Immature natural killer cell (primary cell): ENCODE measurements at places on chromosomes 1 and 21.

DNA sequence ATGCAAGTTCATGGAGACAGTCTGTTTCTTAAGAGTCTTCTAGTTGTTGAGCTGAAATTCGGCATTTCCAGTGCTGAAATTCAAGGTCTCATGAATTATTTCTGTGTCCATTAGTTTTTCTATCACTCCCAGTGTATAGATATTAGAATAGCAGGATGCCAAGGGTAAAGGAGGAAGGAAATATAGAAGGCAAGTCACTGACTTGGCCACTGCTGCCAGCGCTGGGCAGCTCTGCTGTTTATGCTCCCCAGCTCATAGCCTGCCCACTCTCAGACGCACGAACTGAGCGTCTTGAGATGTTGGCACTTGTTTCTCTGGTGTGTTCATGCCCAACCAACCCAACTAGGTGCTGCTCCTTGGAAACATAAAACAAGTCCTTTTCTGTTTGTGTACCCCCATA, 110.1 kb downstream of the SLC45A1 start:
- DNase-seq: no peak

DNA sequence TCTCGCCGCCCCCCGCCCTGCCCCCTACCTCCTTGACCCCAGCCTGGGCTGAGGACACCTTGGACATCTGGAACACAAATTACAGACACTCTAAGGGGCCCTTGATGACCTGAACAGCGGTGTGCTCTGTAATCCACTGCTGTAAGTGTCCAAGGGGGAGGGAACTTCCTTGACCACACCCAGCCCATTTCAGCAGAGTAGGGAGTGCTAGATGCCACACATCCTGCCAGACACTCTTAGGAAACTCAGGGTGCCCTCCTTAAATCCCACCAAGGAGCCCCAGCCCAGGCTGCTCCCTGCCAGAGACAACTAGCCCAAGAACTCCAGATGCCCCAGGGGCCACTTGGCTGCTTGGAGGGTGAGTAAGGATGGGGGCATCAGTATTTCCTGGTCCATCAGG, 282.2 kb downstream of the RRAGC start:
- DNase-seq: no peak

DNA sequence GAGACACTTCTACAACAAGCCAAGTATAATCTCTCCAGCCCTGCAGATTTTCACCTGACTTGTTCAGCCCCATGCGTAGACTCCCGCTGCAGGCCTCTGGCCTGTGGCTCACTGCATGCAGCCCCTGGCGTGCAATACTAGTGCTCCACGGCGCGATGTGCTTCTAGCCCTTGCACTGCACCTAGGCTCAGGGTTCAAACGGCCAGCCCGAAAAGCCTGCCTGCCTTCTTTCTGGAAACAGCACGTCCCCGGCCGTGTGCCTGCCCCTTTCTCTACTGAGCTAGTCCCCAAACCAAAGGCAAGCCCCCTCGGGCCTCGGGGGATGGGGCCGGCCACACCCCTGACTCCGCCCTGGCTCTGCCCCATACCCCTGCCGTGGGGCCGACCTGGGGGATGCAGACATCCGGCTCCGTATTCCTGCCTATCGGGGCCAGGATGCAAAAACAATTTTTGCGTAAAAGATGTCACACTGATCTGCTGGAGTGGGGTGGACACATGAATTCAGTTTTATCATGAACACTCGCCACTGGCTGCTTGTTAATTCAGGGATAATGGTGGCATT, 26.3 kb upstream of the TRAPPC10 start:
- no peak for DNase-seq

- peak; percentile 22 for DNase-seq
These were observed 86.8 kb downstream of the LRRC8C start for GRCh38 chr1:89719502-89720306.

DNA sequence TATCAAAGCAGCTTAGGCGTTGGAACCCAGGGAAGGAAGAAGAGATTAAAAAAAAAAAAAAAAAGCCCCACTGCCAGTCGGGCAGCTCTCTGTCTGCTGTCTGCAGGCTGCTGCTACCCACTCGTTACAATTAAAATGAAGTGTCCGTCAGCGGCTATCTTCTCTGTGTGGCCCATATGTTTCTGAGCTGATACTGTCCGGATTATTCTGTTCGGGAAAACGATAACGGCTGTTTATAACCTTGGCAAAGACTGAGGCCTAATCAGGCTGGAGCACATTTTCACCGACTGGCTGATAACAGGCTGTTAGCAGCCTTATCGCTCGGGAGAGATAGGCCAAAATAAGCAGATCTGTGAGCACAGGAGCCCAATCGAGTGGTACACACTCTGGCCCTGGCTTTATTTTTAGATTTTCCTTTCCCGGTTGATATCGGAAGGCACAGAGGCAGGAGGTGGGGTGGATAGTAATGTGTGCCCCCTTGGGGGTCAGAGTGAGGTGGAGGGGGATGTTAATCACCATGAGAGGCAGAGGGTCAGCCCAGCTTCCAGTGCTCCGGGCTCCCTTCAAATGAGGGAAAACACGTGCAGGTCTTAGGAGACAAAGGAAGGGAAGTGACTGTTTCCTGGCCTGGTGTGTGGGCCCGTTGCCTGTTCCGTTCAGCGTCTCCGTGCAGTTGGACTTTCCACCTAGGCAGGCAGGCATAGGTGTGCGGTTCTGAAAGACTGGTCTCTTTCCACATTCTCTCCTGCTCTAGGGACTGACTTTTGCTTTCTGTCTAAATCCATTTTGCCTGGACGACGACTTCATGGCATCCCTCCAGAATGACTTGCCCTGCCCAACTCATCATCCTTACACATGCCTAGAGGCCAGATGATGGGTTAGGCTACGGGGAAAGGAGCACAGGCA, 153.4 kb downstream of the PBX1 start:
- DNase-seq: no peak

DNA sequence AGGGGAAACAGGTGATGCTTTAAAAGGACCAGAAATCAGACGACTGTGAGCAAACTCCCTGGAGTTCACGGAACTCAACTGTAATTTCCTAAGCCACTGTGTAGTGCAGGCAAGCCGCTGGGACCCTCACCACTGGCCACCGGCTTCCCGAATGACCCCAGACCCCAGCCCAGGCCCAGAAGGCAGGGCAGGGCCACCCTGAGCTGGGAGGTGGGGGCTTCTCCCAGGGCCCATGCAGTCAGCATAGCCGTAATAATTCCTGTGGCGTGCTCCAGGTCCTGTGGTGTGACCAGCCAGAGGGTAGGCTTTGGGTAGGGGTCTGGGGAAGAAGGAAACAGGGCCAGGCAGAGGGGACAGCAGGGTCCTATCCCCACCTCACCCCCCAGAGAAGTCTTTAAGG, 3.5 kb upstream of the ARF1 start:
- no peak for DNase-seq

DNA sequence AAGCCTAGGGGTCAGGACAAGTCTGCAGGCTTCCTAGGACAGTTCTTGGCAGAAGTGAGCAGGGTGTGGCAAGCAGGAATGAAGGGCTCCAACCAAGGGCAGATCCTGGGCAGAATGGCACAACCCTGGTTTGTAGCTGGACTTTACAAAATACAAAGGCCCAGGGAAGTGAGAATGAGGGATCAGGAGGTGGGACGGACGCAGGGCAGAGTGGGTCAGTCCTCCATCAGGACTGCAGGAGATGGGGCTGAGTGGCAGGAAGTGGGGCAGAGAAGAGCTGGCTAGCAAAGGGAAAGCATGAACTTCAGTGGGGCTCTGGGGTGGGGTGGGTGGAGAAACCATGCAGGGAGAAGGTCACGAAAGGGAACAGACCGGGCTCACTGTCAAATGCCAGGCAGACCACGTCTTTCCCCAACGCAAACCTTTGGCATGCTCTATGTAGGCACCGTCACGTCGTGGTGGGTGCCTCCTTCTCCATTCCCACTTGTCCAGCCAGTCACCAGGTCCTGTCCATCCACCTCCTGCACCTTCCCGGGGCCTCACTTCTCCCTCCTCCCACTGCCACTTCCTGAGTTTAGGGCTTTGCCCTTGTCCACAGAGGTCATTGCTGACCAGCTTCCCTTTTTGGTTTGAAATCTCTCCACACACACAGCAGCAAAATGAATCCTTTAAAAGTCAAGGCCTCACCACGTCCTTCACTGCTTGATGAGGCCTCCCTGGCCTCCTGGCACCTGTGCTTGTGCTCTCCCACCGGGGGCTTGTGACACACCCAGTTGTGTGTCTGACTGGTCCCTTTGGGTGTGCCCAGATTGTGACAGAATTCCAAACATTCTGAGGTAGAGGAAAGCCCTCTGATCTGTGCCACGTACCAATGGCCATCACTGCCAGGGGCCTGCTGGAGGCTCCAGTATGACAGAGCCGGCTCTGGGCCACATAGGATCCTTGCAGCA, 8.7 kb upstream of the CLDN19 start:
- DNase-seq: no peak

GRCh38 chr1:25170439-25170838, 61.9 kb downstream of the SYF2 start:
- no peak for DNase-seq

DNA sequence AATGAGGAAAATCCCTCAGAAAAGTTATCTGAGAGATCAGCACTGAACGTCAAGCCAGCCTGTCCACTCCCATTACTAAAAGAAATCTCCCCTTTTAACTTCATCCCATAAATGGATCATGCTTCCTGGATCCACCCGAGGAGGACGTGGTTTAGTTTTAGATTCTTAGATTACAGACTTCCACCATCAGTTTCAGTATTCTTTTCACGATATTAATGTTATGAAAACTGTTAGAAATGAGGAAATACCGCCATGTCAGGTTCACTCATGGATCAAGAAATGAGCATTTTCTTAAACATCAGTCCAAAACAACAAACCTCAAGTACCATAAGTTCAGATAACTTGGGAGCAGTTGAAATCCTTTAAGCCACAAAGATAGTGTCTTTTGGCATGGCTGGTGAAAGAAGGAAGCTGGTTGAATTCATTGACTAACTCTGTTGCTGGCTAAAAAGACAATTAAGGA, 49.8 kb downstream of the NFIA start:
- DNase-seq: no peak

DNA sequence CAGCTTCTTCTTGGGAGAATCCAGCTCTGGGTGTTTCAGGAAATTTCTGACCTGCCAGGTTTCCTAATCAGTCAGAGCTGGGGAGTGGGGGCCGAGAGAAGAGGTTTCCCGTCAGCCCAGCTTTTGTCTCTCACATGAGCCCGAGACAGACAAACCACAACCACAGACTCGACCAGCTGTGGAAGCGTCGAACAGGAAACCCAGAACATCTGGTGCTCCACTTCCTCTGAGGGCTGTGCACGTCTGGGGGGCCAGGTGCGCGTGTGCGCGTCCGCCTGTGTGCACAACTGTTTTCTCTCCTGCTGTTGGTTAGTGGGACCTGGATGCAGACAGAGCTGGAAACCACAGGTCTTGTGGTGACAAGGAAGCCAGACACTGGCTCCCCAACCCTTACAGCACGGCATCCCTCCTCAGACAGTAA, 113.0 kb upstream of the SLC25A33 start:
- DNase-seq: peak; percentile 83

DNA sequence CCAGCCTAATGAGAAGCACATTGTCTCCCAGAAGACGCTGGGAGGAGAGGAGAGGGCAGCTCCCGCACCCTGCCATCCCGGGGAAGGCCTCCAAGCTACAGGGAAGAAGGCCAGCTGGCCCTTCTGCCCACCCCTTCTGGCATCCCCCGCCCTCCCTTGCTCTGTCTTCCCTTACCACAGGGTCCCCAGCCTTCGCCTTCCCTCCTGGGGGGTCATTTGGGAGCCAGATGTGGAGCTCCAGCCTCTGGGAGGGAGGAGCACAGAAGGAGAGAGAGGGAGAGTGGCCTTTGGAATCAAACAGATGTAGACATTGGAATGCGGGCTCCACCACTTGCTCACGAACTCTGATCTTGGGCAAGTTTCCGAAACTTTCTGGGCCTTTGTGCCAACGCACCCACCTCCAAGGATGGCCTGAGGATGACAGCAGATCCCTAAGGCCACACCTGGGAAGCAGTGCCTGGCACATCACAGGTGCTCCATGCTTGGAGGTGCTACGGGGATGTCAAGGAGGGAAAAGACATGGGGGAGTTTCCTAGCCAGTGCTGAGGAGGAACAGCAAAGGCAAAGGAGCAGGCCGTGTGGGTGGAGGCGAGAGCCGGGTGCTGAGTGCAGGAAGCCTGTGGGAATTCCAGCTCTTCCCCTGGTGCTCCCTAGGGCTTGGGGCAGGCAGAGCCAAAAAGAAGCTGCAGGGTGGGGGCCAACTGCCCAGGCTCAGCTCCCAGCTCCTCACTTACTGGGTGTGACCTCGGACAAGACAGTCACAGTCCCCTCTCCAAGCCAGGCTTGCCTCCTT, 23.1 kb upstream of the RSPO1 start:
- no peak for DNase-seq

- no peak for DNase-seq
These were observed 372.2 kb downstream of the MRPL39 start for GRCh38 chr21:25234857-25235801.

DNA sequence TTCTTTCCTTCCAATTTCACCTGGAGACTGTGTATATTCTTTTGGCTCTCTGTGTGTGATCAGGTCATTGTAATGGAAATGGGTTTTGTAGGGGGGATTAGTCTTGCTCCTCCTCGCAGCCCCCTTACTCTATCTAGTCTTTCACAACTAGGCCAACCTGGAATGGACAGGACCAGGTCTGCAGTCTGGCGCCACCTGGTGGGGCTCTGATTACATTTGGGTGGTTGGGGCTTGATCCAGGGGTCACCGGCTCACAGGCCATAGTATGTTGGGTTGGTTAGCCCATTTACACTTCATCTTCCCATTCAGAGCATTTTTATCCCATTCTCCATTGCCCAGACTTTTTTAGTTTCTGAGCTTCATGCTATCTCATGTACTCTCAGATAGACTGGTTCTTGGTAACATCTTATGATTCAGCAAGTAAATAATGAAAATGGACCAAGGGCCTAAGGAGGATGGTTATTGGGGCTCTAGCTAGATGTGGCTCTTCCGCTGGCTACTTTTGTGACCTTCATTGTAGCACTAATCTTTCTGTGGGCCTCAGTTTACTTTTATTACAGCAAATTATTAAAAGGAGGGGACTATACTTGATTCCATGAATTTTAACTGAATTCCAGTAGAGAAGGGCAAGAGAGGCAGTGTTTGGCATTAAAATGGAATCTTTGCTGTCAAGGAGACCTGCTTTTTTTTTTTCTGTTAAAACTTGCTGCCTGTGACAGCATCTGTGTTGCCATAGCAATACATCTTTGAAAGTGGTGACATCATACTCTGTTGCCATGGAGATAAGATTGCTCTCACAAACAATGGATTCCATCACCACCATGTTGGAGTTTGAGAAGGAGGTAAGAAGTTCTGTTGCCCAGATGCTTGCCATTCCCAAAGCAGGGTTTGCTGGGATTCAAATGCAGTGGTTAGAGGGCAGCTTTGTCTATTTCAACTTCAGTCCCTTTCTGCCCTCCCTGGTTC, 150.1 kb downstream of the PLXNA2 start:
- peak; percentile 25 for DNase-seq

- no peak for DNase-seq
These were observed 91.7 kb upstream of the DSCAM start for GRCh38 chr21:40938611-40939010.

DNA sequence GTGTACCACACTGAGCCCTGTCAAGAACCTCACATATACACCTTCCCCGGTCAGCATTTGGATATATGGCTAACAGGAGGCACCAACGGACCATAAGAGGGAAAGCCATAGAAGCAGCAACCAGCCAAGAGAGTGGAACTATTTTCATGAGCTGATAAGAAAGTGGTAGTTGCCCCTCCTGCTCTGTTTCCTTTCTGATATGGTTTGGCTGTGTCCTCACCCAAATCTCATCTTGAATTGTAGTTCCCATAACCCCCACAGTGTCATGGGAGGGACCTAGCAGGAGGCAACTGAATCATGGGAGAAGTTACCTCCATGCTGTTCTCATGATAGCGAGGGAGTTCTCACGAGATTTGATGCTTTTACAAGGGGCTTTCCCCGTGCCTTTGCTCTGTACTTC, 366.1 kb upstream of the DAB1 start:
- no peak for DNase-seq

GRCh38 chr1:183467687-183468086, 4.6 kb upstream of the SMG7 start:
- DNase-seq: no peak
